Activated CD4-positive, alpha-beta T cell treated with anti-CD3 and anti-CD28 coated beads for 24 hours (primary cell): ENCODE measurements at places on chromosomes 1 and 21.

GRCh38 chr1:150683914-150684313 is 13.0 kb downstream of the GOLPH3L start:
- DNase-seq = no peak

DNA sequence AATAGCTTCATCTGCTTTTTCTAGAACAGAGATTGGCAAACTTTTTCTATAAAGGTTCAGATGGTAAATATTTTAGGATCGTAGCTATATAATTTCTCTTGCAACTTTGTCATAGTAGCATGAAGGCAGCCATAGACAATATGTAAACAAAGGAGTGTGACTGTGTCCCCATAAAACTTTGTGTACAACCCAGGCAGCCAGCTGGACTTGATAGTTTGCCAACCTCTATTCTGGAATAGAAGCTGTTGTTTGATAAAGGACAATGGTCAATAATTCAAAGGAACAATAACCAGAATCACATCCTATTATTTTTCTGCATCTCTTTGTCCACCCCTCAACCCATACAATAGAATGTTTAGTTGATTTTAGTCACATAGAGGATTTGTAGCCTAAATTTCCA is 286.7 kb downstream of the LMX1A start:
- DNase-seq = no peak

- DNase-seq = no peak
Observed at GRCh38 chr1:4064150-4064889, 164.2 kb upstream of the C1orf174 start.

DNA sequence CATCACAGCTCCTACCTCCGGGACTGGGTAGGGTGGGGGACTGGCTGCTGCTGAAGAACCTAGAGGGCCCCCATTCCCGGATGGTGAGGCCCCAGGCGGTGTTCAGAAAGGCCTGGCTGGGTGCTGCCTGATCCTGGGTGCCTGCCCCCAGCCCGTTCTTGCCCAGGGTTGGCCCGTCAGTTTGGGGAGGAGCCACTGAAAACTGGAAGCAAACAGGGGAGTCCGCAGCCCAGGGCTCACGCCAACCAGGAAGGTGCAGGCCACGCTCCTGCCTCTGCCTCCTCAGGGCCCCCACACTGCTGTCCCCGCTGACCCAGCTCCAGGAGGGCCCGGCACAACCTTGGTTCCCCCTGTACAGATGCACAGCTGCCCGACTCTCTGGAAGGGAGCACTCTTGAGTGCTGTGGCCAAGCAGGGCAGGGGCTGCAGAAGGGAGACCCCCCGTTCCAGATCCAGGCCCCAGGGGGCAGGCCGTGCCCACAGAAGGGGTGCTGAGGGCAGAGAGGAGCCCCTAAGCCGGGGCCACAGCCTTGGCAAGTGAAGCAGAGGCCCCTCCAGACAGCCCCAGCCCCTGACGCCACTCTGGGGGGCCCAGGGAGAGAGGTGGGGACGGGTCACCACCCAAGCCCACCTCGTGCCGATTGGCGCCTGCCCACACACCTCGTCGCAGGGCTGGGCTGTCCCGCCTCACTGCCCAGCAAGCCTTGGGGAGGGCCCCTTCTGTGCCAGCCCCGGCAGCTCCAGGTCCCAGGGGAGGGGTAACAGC is 5.5 kb downstream of the C1QTNF12 start:
- no peak for DNase-seq

GRCh38 chr1:91529856-91530255 is 29.2 kb downstream of the CDC7 start:
- DNase-seq = no peak

DNA sequence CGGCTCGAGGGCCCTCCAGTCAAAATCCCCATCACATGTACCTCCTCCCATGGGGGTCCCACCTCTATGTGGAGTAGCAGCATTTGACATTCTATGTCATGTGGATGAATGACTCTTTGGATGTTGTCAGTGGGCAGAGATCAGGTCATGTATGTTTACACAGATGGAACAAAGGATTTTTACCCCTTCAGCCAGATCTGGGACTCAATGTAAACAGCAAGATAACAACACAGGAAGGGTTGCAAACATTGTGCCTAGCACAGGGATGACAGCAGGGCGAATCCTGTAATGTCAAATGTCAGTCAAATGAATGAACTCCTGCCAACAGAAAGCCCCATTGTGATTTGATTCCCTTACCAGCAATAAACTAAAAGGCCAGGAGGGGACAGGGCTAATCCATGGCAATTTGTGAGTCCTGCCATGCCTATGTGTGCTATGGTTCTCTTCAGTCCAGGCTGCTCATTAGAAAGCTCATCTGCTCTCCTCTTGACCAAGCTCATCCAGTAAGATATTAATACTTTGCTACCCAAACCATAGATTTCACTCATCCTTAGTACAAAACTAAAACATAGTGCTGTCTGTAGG is 60.3 kb downstream of the PGBD5 start:
- DNase-seq = no peak

GRCh38 chr1:41712695-41713094 is 206.0 kb downstream of the HIVEP3 start:
- no peak for DNase-seq

DNA sequence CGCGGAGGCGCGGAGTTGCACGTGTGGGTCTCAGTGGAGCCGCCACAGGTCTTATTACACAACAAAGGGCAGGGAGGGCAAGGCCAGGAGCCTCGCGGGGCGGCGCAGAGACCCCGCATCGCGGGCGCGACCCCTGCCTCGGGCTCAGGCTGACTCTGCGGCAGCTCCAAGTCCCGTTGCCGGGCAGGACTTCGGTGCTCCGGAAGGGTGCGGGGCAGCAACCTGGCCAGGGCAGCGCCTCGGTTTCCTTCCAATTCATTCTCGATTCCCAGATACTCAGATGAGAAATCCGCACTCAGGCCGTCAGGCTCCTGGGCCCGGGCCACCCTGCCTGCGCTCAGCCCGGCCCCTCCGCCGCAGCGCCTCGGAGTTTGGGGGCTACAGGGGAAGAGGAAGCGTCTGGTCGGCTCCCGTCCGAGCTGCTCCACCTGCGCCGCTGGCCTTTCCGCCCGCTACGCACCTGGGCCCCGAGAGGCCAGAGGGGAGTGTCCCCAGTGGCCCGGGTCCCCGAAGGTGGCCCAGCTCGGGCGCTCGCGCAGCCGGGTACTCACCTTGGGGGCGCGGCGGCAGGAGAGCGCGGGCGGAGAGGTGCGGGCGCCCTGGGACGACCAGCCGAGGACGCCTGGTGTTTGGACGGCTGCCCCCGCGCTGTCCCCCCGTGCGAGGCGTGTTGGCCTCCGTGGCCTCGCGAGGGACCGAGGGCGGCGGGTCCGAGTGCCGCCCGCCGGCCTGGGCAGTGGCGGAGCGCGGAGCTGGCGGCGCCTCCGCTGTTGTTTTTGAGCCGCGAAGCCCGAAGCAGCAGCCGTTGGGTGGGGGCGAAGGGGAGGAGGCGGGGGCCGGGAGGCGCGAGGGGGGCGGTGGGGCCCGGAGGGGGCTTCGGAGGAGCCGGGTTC is 1.1 kb upstream of the PRDM16 start:
- no peak for DNase-seq

DNA sequence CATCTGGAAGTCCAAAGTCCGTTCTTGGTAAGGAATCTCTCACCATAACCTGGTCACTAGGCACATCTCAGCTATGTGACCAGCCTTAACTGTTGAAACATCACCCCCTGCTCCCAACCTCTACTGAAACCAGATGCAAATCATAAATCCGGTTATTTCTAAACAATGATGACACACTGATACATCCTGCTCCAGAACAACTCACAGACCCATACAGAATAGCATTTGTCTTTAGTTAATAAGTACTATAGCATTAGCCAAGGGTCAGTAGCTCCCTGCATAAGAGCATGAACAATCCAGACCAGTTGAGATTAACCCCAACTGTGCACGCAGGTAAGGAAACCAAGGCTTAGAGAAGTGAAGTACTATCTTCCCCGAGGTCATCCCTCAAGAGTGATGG is 38.0 kb upstream of the KCTD3 start:
- no peak for DNase-seq

DNA sequence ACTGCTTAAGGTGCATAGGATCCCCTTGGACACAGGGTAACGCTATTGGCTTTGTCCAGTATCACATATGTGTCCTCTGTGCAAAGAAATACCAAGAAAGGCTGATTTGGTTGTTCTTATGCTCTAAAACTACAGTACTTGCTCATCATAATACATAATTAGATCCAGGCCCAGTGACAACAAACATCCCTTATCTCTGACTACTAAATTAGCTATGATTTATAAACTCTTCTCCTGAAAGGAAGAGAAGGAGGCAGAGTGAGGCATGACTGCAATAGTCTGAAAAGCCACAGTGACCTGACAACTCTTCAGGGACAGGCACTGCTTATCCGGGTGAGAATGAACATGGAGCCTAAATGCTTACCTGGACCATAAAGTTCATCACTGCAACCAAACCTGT is 30.7 kb downstream of the MGST3 start:
- no peak for DNase-seq

DNA sequence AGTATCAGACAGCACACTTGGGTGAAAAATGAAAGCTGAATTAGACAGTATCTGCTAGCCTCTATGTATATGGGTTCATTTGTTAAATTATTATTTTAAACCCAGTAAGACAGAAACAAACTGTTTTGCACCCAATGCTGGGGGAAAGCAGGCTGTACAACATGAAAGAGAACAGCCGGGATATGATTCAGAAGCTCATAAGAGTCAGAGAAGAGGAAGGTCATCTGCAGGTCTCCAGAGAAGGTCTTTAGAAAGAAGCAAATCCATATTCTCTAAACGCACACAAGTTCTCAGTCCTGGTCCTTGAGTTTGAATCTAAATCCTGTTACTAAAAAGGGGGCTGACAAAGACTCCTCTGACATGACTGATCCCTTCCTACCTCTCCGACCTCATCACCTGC is 155.1 kb downstream of the SIPA1L2 start:
- DNase-seq = no peak

DNA sequence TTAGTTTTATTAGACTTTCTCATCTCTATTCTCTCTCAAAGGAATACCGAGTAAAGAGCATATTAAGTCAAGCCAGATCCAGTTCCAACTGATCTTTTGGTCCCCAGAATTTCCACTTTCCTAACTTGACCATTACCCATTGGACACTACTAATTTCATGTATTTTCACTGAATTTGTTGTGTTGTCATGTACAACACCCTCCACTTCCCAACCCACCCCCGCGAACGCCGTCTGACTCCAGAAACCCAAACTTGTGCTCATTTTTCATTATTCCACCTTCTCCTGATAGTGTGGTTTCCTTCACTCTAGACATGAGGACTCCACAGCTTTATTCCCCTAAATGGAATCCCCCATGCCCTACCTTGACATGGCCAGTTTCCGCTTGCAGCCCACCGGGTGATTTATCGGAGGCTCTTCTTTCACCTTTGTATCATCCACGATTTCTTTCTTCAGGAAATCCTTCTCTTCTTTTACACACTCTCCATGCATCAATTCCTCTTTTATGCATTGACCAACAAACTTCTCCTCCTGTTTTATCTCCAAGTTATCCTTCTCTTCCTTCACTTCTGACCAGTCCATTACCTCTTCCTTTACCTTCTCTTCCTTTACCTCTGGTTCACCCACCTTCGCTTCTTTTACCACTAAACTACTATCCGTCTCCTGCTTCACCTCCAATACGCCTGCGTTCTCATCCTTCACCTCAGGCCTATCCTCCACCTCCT is 805 bp downstream of the ZNHIT6 start:
- DNase-seq = no peak

- no peak for DNase-seq
Observed at GRCh38 chr21:38383411-38384237, 114.7 kb downstream of the ERG start.

GRCh38 chr1:201958348-201958747 is 3.0 kb downstream of the TIMM17A start:
- no peak for DNase-seq

DNA sequence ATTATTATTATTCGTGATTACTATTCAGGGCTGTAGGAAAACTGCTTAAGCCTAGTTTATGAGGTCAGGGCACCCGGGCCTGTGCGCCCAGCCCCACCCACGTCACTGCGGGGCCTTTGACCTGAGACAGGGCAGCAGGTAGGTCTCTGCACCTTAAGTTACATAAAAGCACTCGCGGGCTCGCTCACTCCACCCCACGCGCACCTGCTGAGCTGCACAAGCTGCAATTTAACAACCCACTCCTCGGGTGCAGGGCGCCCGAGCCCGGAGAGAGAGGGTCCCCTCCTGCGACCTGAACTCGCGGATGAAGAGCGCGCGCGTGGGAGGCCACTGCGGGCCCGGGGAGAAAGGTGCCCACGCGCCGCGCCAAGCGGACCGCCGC is 477 bp downstream of the ICMT start:
- DNase-seq = no peak

- no peak for DNase-seq
Observed at GRCh38 chr1:234292011-234292410, 81.2 kb upstream of the COA6 start.

DNA sequence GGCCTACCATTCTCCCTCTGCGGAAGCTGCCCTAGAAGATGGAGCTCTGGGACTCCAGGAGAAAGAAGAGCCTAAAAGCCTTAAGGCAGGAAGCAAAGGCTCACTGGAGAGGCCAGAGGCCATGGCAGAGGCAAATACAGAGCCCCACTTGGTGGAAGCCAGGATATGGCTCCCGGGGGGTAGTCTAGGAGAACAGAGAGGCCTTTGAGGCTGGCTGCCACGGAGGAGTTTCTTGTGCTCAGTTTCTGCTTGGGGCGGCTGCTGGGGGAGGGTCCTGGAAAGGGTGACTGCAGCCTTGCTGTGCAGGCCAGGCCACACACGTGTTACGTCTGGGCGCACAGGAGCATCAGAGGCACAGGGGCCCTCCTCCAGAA is 5.4 kb downstream of the CC2D1B start:
- DNase-seq = no peak

GRCh38 chr1:243672539-243673074 is 177.4 kb downstream of the AKT3 start:
- no peak for DNase-seq

DNA sequence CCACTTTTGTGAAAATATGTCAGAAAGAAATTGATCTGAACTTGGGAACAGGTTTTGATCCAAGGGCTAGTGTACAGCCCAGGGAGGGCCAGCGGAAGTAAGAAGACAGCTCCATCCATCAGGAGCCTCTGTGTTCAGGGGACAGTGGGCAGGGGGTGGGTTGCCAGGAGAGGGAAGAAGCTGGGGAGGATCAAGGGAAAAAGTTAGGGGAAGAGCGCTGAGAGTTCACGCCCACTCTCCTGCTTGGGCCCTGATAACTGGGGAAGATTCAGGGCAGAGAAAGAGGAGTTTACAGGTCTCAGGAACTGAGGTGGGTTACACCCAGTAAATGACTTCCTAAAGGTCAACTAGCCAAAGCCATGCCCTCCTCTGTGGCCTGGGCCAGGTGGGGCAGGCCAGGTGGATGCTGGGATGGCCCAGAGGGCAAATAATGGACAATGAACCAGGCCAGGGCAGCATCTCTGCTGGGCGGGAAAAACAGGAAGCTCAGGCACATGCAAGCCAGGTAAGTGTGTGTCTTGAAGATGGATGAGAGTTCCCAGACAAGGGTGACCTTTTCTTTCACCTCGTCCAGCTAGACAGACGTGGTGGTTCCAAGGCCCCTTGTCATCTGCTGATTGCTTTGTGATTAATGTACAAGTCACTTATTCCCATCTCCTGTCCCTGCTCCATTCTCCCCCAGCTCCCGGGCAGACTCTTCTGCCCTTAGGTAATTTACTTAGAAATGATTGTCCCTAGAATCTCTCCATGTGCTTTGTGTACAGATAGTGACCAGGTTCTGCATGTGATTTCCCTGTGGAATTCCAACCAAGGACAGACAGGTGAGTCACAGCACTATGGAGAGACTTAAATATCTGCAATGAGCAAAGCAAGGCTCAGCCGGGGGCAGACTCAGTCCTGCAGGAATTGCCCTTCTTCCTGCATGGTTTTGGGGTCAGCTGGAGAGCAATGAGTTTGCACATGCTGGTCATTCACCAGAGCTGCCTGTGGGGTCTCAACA is 57.0 kb downstream of the MDM4 start:
- no peak for DNase-seq

- DNase-seq = no peak
Observed at GRCh38 chr1:9182784-9183257, 51.8 kb upstream of the H6PD start.
